ENCODE measurements at places on chromosomes 3 and 15. TPM values are rescaled to one million over a fixed set of nuclear protein-coding genes. Genes with fewer than 3 reads are reported as not detected.

UTS2B gene
- total RNA-seq = not detected

A4GNT gene
- total RNA-seq = 0.17 TPM

CFAP100 gene
- not detected for total RNA-seq

GOLGA8J gene
- total RNA-seq = not detected

DNA sequence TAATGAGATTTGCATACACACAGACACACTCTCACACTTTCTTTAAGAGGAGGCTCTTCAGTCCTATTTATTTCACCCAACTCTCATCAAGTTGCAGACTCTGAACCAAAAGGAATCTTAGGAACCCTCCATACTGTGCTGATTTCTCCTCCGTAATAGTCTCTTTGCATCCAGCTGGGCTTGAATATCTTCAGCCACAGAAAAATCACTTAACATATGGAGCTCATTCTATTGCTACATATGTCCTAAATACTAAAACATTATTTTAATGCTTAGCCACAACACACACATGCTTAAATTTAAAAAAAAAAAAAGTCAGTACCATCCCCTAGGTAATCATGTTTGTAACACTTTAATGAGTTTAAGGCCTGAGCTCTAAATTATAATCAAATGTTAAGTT lies 287.5 kb upstream of the CNTN6 start:
- no peak for DNase-seq

RAD51 gene
- total RNA-seq = 0.25 TPM

GRCh38 chr15:91989821-91990220 lies 136.3 kb downstream of the SLCO3A1 start:
- DNase-seq = no peak

- no peak for DNase-seq
These were observed 54.6 kb upstream of the MYZAP start for GRCh38 chr15:57537072-57537471.

GRCh38 chr3:71546821-71547220 lies 36.7 kb downstream of the FOXP1 start:
- no peak for DNase-seq

ATOSA gene
- 31.4 TPM for total RNA-seq

- DNase-seq = no peak
These were observed 304.4 kb upstream of the NR2E3 start for GRCh38 chr15:71505962-71506361.

ROPN1 gene
- total RNA-seq = not detected

- DNase-seq = no peak
These were observed 136.0 kb upstream of the CFAP20DC start for GRCh38 chr3:59185591-59186369.

- DNase-seq = no peak
These were observed 7.8 kb upstream of the WNT7A start for GRCh38 chr3:13887495-13888300.

AHSG gene
- total RNA-seq = 965 TPM

MAP4 gene
- 16.6 TPM for total RNA-seq

Measured in liver (tissue), 10 donors.